ENCODE measurements at places on chromosomes 2 and 18. TPM values are rescaled to one million over a fixed set of nuclear protein-coding genes. Genes with fewer than 3 reads are reported as not detected.

MAL gene
- 205 TPM for total RNA-seq

SERPINB13 gene
- 3.7 TPM for total RNA-seq

GKN2 gene
- not detected for total RNA-seq

SP110 gene
- total RNA-seq: 15.4 TPM

ABCB11 gene
- total RNA-seq: not detected

TMEM163 gene
- 4.0 TPM for total RNA-seq

GREB1L gene
- 6.5 TPM for total RNA-seq

CD8B2 gene
- total RNA-seq: 0.31 TPM

KCNE4 gene
- total RNA-seq: 2.5 TPM

SPATA3 gene
- total RNA-seq: not detected

ACTG2 gene
- total RNA-seq: 4.2 TPM

DNA sequence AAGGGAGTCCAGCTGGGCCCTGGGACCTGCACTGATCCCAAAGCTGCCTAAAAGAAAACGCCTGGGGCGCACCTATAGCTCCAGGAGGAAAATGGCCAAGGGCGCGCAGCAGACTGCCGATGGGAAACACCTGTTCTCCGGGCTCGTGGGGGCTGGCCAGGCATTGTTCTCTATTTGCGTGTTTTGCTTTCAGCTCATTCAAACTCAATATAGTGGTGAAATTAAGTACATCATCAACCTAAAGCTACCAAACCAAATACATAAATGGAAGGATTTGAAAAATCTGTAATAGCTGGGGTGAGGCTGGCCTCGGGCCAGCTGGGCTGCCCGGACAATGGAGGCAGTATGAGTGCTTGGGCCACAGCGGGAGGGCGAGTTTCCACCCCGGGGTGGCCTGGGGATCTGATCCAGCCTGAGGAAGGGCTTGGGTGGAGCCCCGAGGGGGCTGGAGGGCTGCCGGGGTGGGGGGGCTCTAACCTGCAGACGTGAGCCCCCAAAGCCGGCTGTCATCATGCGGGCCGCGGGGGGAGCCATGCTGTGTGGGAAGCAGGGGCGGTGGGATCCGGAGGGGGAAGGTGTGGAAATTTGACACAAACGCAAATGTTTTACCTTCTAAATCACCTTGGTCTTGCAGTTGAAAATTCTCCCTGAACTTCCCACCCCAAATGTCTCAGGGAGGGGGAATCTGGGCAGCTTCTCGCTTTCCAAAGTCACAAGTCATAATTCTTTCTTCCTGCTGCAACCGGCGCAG lies 77.6 kb downstream of the ASB1 start:
- H3K27me3 ChIP-seq: peaks cover 5% of the 10 kb centered on the region
- peak; percentile 64 for DNase-seq
- no peaks in the 10 kb centered on the region for H3K36me3 ChIP-seq
- H3K27ac ChIP-seq: no peak overlapping the region
- H3K4me1 ChIP-seq: peaks cover 23% of the 10 kb centered on the region

DNA sequence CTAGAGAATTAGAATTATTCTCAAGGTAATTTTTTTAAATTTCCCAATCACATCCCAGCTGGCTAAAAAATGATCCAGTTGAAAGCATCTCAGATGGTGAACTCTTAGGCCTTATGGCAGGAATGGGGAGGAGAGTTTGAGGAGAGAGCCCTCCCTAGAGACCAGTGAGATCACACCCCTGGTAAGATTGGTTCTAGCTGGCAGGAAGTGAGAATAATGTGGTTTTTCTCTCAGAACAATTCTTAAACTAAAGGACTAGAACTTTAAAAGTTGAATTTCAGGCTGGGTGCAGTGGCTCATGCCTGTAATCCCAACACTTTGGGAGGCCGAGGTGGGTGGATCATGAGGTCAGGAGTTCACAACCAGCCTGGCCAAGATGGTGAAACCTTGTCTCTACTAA lies 120.2 kb downstream of the MYO3B start:
- no peaks in the 10 kb centered on the region for H3K36me3 ChIP-seq
- H3K27ac ChIP-seq: no peak overlapping the region
- DNase-seq: no peak
- H3K4me3 ChIP-seq: no peak overlapping the region
- H3K27me3 ChIP-seq: peaks cover 4% of the 10 kb centered on the region
- no peaks in the 10 kb centered on the region for H3K4me1 ChIP-seq

- no peaks in the 10 kb centered on the region for H3K36me3 ChIP-seq
- peaks cover 6% of the 10 kb centered on the region for H3K4me1 ChIP-seq
- H3K27me3 ChIP-seq: no peaks in the 10 kb centered on the region
- H3K27ac ChIP-seq: peak overlapping the region; percentile 8
- peak overlapping the region; percentile 49 for H3K4me3 ChIP-seq
These were observed 36.7 kb downstream of the RND3 start for GRCh38 chr2:150450765-150451164.

DNA sequence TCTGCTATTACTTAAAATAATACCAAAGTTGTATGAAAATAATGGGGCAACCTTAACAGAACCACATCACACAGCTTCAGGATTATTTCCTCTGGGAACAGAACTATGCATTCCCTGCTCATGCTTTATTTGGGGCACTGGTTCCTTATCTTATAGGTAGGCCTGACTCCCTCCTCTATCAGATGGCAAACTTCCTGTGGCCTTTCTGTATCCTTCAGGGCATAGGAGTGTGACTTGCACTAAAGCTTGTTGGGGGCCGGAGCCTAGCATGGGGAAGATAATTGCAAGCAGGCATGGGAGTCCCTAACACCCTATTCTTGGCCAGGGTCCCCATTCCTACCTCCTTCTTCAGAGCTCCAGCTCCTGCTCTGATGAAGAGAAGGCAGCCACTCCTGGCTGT lies 167.2 kb upstream of the SERTAD2 start:
- H3K4me3 ChIP-seq: no peak overlapping the region
- no peak for DNase-seq
- H3K36me3 ChIP-seq: no peaks in the 10 kb centered on the region
- peak overlapping the region; percentile 51 for H3K27ac ChIP-seq
- no peaks in the 10 kb centered on the region for H3K27me3 ChIP-seq
- H3K4me1 ChIP-seq: peaks cover 25% of the 10 kb centered on the region

GRCh38 chr2:122105877-122106206 lies 350.4 kb downstream of the TSN start:
- no peaks in the 10 kb centered on the region for H3K36me3 ChIP-seq
- H3K4me3 ChIP-seq: no peak overlapping the region
- H3K27ac ChIP-seq: no peak overlapping the region
- H3K27me3 ChIP-seq: no peaks in the 10 kb centered on the region
- DNase-seq: no peak

- peak; percentile 55 for DNase-seq
- no peak overlapping the region for H3K27ac ChIP-seq
- H3K4me1 ChIP-seq: peaks cover 8% of the 10 kb centered on the region
- H3K36me3 ChIP-seq: no peaks in the 10 kb centered on the region
- no peak overlapping the region for H3K4me3 ChIP-seq
- H3K27me3 ChIP-seq: no peaks in the 10 kb centered on the region
These were observed 54.6 kb downstream of the CYP27C1 start for GRCh38 chr2:127165539-127165935.

DNA sequence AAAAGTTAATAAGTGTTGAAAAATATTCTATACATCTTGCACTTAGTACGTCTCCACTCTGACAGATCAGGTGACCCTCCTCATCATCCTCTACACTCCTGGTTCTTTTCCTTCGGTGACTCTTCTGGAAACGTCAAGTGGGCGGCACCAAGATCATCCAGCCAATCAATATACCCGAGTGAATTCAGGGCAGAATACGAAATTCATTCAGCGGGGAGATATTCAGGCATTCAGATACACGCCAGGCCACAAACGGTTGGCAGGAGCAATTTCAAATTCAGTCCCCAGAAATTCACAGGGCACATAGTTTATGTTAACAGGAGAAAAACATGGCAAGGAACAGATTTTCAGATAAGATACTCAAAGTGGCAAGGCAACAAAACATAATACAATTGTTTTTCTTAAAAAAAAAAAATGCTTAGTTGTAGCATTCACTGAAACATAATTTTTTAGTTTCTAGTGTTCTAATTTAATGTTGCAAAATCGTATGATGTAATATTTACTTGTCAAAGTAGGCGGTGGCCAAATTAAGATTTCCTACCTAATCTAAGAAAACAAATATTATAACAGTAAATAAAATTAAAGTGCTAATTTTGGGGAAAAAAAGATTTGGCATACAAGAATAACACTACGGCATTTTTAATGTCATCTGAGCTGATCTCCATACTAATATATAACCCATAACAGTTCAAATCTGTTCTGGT lies 4.2 kb downstream of the CLK1 start:
- peak overlapping the region; percentile 76 for H3K4me3 ChIP-seq
- peaks cover 48% of the 10 kb centered on the region for H3K36me3 ChIP-seq
- H3K27ac ChIP-seq: peak overlapping the region; percentile 42
- no peak for DNase-seq
- H3K4me1 ChIP-seq: peaks cover 21% of the 10 kb centered on the region

GRCh38 chr2:194257095-194257494 lies 1399.9 kb upstream of the SLC39A10 start:
- no peaks in the 10 kb centered on the region for H3K27me3 ChIP-seq
- no peak overlapping the region for H3K27ac ChIP-seq
- no peaks in the 10 kb centered on the region for H3K36me3 ChIP-seq
- no peaks in the 10 kb centered on the region for H3K4me1 ChIP-seq
- DNase-seq: no peak
- H3K4me3 ChIP-seq: no peak overlapping the region

DNA sequence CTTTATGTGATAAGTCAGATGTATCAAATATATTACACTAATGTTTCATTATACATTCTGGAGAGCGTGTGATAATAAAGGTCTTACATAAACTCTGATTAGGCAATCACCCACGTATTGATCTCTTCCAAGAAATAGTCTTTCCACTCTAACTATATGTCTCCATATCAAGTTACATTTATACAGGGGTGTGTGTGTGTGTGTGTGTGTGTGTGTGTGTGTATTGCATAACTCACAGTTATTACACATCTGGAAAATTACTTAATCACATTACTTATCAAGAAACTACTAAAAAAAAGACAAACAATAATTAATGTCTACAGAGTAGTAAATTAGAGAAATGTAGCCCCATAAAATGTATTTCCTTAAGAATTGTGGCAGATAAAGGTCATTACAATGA lies 339.8 kb downstream of the CDH19 start:
- no peak for DNase-seq
- H3K4me1 ChIP-seq: no peaks in the 10 kb centered on the region
- no peak overlapping the region for H3K27ac ChIP-seq
- H3K4me3 ChIP-seq: no peak overlapping the region

GRCh38 chr2:175275539-175275938 lies 94.0 kb upstream of the ATP5MC3 start:
- H3K4me3 ChIP-seq: no peak overlapping the region
- no peaks in the 10 kb centered on the region for H3K36me3 ChIP-seq
- no peak overlapping the region for H3K27ac ChIP-seq
- no peak for DNase-seq
- H3K4me1 ChIP-seq: peaks cover 10% of the 10 kb centered on the region

GRCh38 chr2:70645733-70646419 lies 92.2 kb upstream of the TGFA start:
- no peaks in the 10 kb centered on the region for H3K4me1 ChIP-seq
- no peak overlapping the region for H3K27ac ChIP-seq
- no peak overlapping the region for H3K4me3 ChIP-seq
- H3K36me3 ChIP-seq: no peaks in the 10 kb centered on the region

DNA sequence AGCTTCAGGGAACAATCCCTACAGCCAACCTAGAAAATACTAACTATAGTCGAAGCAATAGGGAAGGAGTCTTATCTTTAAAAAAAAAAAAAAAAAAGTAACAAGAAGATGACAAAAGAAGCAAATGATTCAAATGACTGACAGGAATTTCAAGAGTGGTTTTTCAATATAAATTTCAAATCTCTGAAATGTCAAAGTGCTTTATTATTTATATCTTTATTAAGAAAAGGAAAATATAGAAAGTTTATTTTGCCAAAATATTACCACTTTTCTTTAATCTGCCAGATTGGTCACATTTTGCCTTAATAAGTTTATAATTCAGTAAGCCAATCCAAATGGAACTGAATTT lies 63.5 kb upstream of the HNRNPA3 start:
- peaks cover 58% of the 10 kb centered on the region for H3K27me3 ChIP-seq
- DNase-seq: no peak
- H3K4me3 ChIP-seq: peak overlapping the region; percentile 85

- peak; percentile 87 for DNase-seq
- H3K36me3 ChIP-seq: peaks cover 4% of the 10 kb centered on the region
- peak overlapping the region; percentile 93 for H3K4me3 ChIP-seq
- H3K27me3 ChIP-seq: no peaks in the 10 kb centered on the region
These were observed 540 bp upstream of the RAB10 start for GRCh38 chr2:26033270-26033817.

DNA sequence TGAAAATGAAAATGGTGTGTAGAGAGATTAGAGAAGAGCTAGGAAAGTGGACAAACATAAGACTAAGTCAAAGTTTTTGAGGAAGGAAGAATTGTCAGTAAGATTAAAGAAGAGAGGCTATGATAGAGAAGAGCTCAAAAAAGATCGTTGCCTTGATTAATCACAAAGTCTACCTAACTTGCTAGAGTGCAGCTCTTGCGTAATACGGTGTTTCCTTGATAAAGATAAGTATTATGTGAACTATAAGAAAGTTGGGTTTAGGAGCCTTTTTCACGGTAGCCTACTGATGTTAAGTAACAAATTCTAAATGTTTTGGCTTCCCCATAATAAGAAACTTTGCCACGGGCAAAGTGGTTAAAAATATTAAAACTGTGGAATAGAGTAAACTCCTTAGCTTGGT lies 226.4 kb upstream of the NRXN1 start:
- H3K4me3 ChIP-seq: no peak overlapping the region
- H3K27me3 ChIP-seq: no peaks in the 10 kb centered on the region
- H3K36me3 ChIP-seq: no peaks in the 10 kb centered on the region

- H3K27ac ChIP-seq: peak overlapping the region; percentile 57
- H3K4me1 ChIP-seq: peaks cover 35% of the 10 kb centered on the region
These were observed 48.4 kb downstream of the MAP2 start for GRCh38 chr2:209472112-209472832.

DNA sequence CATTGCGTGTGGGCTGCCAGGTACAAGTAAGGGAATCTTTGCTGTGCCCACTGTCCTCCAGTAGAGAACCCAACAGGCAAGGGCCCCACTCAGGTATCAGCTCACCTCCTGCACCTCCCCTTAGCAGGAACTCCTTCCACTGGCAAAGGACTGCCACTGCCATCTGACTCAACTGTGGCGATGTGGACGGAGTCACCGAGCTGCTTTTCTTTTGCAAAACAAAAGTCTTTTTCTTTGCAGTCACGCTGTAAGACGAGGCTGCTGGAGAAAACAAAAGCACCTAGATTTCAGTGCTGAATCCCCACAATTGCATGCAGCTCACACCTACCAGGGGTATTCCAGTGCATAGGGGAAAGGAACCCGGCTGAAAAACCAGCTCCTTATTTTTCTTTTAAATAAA lies 7.9 kb downstream of the MTERF4 start:
- H3K27ac ChIP-seq: no peak overlapping the region
- H3K4me1 ChIP-seq: no peaks in the 10 kb centered on the region
- no peak for DNase-seq
- peaks cover 20% of the 10 kb centered on the region for H3K36me3 ChIP-seq
- H3K4me3 ChIP-seq: no peak overlapping the region

- no peaks in the 10 kb centered on the region for H3K27me3 ChIP-seq
- H3K4me3 ChIP-seq: no peak overlapping the region
- peaks cover 6% of the 10 kb centered on the region for H3K36me3 ChIP-seq
- H3K4me1 ChIP-seq: peaks cover 8% of the 10 kb centered on the region
These were observed 107.5 kb downstream of the MBP start for GRCh38 chr18:77025123-77025522.

Data from type B pancreatic cell (in vitro differentiated cells).